ENCODE measurements at places on chromosomes 11 and 22.

- no peak for DNase-seq
Observed at GRCh38 chr11:120704256-120704750, 192.8 kb downstream of the GRIK4 start.

DNA sequence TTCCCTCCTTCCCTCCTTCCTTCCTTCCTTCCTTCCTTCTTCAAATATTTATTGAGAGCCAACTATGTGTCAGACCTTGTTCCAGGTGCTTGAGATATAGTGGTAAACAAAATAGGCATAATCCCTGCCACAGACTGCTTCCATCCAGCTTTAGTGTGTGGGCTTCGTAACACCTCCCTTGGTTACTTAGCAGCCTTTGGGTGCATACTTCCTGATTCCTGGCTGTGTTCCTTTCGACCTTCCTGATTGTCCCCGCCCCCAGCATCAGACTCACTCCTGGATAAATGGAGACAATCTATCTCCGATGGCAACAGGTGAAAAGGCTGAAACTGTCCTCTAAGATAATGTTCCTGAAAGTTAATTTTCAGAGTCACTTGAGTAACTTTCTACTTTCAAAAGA, 13.5 kb downstream of the CCDC81 start:
- no peak for DNase-seq

DNA sequence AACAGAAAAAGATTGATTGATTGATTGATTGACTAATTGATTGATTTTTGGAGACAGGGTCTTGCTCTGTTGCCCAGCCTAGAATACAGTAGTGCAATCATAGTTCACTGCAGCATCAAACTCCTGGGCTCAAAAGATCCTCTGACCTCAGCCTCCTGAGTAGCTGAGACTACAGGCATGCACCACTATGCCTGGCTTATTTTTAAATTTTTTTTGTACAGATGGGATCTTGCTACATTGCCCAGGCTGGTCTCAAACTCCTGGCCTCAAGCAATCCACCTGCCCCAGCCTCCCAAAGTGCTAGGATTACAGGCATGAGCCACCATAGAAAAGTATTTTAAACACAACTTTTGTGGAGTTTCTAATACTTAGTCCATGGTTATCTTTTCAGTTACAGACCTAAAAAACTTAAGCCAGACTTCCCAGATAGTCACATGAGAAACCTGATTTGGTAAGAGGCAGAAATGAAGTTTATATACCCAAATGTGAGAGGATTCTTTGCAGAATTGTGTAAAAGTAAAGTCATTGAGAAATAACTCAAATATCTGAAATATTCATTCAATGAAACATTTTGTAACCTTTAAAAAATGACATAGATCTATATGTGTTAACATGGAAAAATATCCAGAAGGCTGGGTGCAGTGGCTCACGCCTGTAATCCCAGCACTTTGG, 186.5 kb downstream of the SWAP70 start:
- no peak for DNase-seq

- no peak for DNase-seq
Observed at GRCh38 chr22:30087611-30088010, 7.3 kb downstream of the HORMAD2 start.

GRCh38 chr11:72736452-72737069, 15.6 kb downstream of the ARAP1 start:
- DNase-seq: no peak

- no peak for DNase-seq
Observed at GRCh38 chr11:134663506-134664313, 251.7 kb upstream of the B3GAT1 start.

DNA sequence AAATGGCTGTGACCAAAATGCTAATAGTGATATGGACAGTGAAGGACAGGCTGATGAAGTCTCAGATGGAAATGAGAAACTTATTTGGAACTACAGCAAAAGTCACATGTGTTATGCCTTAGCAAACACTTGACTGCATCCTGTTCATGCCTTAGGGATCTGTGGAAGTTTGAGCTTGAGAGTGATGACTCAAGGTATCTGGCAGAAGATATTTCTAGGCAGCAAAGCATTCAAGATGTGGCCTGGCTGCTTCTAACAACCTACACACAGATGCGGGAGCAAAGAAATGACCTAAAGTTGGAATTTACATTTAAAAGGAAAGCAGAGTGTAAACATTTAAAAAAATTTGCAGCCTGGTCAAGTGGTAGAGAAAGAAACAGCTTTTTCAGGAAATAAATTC, 28.1 kb upstream of the CD81 start:
- no peak for DNase-seq

DNA sequence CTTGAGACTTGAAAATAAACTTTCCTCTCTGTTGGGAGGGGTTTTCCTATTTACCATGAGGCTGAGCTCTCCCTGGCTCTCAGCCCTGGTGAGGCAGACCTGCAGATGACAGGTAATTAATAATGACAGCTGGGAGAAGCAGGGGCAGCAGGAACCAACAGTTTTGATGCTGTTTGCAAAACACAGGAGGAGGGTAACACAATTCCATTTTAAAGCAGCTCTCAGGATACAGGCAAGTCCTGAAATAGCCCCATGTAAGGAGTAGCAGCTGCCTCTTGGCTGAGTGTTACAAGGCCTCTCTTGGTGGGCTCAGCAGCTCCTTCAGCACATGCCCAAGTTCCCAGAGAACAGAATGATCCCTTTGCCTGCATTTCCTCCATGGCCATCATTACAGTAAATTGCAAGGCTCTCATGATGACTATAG, 13.3 kb downstream of the PARVA start:
- no peak for DNase-seq

GRCh38 chr22:28006271-28006670, 87.2 kb upstream of the PITPNB start:
- DNase-seq: no peak

DNA sequence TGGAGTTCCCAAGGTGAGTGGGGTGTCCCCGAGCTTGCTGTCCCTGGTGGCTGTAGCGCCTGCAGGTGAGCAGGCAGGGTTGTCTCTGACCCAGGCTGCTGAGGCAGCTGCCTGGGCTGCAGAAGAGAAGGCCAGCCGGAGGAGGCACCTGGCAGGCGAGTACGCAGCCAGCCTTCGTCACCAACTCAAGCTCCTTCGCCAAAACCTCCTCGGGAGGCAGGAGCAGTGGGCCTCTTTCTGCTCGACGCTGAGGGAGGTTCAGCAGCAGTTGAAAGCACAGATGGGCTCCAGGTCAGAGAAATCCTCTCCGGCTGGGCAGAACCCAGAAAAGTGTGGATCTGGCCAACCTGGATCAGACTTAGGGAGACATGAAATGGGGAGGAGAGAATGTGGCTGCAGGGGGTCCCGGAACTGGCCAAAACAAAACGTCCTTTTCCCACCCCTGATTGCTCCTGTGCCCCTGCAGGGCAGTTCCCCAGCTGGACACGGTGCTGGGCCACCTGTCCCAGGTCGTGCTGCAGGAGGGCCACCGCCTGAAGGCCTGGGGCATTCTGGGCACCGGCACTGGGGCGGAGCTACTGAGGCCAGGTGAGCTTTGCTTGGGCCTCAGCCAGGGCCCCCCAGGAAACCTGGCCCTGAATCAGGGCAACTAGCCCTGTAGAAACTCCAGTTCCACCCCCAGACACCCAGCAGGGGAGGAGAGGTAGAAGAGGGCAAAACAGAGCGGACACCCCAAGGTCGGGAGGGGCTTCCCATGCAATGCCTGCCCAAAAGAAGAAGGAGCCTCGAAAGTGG, 56.7 kb downstream of the BTG4 start:
- DNase-seq: no peak

- DNase-seq: no peak
Observed at GRCh38 chr22:34414467-34415440, 494.5 kb upstream of the LARGE1 start.

GRCh38 chr11:124832571-124832970, 32.4 kb upstream of the MSANTD2 start:
- no peak for DNase-seq

Measured in stimulated activated CD4-positive, alpha-beta T cell treated with anti-CD3 and anti-CD28 coated beads, TNF-alpha, amount 100 ng/mL, for 4 hours (primary cell).